GM13977 (cell line): ENCODE measurements at places on chromosomes 1 and 21.

DNA sequence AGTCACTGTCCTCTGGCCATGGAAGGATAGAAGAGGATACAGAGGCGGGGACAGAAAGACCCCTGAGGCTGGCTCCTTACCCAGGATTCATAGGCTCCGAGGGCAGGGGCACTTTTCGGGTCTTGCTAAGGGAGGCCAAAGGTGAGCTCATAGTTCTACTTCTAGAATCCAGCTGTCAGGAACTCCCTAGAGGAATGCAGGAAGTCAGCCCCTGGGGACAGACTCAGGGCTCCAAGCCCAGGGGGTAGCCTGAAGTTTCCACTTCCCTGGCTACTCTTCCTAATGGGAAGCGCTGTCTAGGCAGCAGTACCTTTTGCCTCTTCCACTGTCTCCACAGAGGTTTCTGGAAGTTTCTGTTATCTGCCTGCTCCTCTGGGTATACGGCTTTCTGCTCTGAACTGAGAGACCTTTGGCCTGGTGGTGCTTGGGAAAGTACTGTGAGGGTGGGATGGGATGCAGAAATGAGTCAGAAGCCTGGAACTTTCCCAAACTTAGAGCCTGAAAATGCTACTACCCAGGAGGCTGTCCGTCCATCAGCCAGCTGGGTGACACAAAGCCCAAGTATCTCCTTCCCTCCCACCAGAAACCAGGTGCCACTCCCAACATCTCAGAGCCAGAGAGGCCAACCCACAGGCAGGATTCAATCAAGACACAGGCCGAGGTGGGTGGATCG, 3.6 kb downstream of the UBXN11 start:
- DNase-seq: no peak

DNA sequence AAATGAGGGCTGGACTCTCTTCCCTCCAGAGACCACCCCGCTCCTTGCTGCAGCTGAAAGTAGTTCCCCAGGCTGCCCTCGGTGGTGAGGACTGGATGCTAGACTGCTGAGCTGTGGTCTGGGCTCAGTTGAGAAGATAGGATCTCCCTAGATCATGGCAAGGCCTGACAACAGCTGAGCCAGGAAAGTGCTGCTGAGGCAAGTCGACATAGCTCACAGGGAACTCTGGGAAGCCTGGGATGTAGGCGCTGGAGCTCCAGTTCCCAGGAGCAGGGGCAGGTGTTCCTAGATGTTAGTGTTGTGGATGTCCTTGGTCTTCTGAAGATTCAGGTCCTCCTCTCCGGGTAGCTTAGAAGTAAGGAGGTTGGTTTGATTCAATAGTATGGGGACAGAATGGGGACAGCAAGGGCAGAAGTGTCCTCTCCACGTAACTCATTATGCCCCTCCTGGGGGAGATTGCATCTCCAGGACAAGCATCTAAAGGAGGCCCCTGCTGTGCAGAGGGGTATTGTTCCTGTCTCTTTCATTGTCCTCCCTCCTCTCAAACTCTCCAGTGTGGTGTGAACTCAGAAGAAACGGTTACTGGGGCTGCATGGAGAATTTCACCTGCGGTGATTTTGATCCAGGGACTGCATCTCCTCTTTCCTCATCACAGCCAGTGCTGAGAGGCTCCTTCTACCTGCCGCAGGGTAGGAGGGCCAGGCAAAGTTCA, 3.7 kb downstream of the CYB561D1 start:
- DNase-seq: no peak

DNA sequence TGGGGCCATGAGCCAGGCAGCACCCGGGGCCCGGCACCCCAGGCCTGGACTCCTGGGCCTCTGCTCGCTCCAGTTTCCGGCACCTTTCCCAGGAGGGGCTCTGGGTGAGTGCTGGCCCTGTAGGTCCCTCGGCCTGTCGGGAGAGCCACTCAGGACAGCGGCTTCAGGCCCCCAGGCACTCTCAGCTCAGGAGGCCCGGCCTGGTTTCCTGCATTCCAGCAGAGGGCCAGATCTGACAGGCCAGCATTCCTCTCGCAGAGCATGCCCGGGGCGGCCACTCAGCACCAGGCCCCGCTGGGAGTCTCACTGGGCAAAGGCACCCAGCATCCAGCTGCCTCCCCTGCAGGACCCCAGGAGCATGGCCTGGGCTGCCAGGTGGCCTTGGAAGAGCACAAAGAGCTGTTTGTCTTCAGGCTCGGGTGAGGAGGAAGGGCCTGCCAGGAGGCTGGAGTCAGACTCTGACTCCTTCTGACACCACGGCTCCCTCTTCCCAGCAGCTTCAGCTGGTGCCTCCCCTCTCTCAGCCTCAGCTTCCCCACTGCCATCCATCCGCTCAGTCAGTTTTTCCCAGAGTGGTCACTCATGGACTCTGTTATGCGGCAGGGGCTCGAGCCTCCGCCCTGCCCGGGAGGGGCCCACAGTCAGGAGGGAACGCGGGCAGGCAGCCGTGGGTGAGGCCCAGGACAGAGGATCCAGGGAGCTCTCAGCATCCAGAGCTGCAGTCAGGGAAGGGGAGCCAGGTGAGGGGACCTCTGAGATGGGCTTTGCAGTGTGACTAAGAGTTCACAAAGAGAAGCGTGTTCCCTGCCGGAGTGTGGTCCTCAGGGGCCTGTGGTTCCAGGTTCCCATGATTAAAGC, 51.7 kb downstream of the WNT9A start:
- no peak for DNase-seq

- DNase-seq: peak; percentile 80
Observed at GRCh38 chr1:201709564-201710295, 119.2 kb upstream of the IPO9 start.

GRCh38 chr1:8903908-8904650, 25.6 kb upstream of the ENO1 start:
- no peak for DNase-seq

DNA sequence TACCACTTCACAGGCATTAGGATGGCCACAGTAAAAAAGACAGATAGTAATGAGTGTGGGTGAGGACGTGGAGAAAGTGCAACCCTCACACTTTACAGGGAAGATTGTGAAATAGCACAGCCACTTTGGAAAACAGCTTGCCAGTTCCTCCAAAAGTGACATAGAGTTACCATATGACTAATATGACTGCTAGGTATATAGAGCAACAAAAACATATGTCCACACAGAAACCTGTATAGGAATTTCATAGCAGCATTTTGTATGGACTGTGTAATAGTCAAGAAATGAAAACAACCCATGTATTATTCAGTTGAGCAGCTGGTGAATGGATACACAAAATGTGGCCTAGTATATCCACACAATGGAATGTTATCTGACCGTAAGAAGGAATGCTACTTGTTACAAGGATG, 30.4 kb upstream of the LBR start:
- DNase-seq: no peak

- DNase-seq: no peak
Observed at GRCh38 chr1:54053745-54054437, 483 bp downstream of the TCEANC2 start.

- DNase-seq: no peak
Observed at GRCh38 chr21:17597680-17598079, 15.0 kb downstream of the BTG3 start.

- DNase-seq: no peak
Observed at GRCh38 chr1:245197121-245197520, 42.3 kb downstream of the KIF26B start.

- no peak for DNase-seq
Observed at GRCh38 chr1:53380296-53380695, 52.4 kb upstream of the LRP8 start.

GRCh38 chr1:168636642-168637111, 60.3 kb downstream of the XCL1 start:
- no peak for DNase-seq

GRCh38 chr1:10823000-10823401, 26.6 kb upstream of the CASZ1 start:
- DNase-seq: no peak

- DNase-seq: no peak
Observed at GRCh38 chr1:67815303-67816094, 17.8 kb downstream of the GNG12 start.

DNA sequence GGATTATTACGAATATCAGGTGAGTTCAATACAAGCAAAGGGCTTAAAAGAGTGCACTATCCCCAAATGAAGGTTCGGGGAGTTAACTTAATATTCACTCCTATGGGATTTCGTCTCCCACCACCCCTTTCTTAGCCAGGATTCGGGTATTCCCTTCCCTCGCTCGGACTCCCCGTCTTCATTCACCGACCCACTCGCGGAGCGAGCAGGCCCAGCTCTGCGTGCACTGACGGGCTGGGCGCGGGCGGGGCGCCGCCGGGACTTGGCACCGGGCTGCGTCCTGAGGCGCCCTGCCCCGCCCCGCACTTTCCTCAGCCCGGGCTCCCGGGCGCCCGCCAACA, 7.7 kb upstream of the MPZL1 start:
- no peak for DNase-seq

- no peak for DNase-seq
Observed at GRCh38 chr1:90534116-90534515, 183.0 kb downstream of the BARHL2 start.

GRCh38 chr1:12180315-12180714, 13.5 kb downstream of the TNFRSF1B start:
- no peak for DNase-seq

GRCh38 chr1:19336543-19336942, 24.4 kb downstream of the SLC66A1 start:
- no peak for DNase-seq

DNA sequence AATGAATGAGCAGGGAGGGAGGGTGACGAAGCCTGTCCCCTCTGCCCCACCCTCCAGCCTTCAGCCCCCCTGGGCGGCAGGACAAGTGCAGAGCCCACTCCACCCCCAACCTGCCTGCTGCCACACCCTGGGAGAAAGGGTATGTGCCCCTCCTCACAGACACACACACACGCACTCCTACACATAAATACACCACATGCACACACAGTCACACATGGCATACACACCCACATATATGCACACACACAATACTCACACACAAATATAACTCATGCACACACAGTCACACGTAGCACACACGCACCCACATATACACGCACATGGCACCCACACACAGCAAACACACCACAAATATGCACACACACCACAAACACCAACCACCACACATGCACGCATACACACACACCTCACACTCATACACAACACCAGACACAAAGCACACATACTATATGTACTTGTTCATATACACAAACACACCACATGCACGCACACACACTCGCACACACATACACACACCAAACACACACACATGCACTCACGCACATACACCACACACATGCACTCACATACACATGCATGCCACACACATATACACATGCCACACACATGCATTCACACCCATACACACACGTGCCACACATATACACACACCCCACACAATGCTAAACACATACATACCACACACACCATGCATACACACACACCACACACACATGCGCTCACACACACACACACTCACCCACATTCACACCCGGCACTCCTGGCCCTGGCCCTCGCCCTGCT, 16.4 kb downstream of the ITGB2 start:
- no peak for DNase-seq

GRCh38 chr1:36157115-36157903, 1.3 kb downstream of the MAP7D1 start:
- no peak for DNase-seq

DNA sequence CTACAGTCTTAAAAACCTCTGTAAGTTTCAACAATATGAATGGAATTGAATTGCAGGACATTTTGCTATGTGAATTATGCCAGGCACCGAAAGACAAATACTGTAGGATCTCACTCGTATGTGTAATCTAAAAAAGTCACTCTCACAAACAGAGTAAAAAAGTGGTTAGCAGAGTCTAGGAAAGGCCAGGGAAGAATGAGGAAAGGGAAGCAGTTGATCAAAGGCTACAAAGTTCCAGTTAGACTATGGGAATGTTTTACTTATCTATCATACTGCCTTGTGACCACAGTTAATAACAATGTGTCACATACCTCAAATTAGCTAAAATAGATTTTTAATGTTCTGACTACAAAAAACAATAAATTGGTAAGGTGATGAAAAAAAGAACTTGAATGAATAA, 565.4 kb upstream of the BRINP3 start:
- no peak for DNase-seq

GRCh38 chr1:93676427-93676826, 5.2 kb downstream of the BCAR3 start:
- no peak for DNase-seq

DNA sequence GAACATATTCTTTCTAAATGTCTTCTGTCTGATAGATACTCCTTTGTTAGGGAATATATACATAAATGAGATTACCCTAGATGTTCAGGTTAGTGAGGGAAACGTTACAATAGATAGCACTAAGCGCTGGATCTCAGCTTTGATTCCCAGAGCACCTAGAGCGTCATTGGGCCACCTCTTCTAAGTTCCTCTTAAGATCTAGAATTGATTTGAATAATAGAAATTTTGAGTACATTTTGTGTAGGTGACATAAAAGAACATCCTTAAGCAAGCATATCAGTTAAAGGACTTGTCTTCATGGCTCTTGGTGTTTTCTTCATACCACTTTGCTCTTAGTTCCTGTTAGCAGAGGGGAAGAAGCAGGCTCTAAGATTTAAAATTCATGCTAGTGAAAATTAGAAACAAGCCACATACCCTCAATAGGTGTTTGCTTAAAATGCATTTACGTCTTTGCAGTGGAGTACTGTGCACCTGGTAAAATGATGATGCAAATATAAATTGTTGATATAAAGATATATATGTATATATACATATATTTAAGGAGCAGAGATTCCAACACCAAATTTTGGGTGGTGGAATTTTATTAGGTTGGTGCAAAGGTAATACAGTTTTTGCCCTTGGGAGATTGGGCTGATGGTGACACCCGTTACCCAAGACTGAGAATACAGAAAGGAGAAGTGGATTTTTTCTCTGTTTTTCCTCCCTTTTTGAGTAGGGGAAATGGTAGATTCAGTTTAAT, 47.1 kb downstream of the DYRK1A start:
- DNase-seq: no peak

DNA sequence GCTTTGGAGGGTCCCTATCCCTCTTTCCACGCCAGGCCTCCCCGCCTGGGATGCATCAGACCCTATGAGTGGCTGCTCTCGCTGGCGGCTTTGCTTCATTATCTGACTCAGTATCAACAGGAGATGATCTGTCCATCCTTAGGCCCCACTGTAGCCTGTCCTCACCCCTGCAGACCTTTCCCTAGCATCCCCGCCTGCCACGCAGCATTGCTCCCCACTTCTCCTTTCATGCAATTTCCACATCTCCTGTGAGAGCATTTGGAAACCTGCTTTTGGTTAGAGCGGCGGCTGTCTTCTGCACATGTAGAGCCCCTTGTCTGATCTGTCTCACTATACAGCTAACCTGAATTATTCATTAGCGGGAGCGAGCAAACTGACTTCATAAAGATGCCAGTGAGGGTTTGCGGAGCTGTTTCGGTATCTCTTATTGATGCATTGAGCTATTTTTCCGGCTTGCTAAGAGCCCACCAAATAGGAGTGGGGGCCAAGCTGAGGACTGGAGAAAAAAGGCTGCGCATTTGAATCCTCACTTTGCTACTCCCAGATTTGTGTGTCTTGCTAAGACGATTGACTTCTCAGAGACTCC, 40.0 kb upstream of the ATP2B4 start:
- no peak for DNase-seq
